Hematopoietic multipotent progenitor cell treated with erythropoietin and hydrocortisone succinate and interleukin-3 and kit ligand, for 4 days (in vitro differentiated cells): ENCODE measurements at places on chromosomes 3 and 15.

DNA sequence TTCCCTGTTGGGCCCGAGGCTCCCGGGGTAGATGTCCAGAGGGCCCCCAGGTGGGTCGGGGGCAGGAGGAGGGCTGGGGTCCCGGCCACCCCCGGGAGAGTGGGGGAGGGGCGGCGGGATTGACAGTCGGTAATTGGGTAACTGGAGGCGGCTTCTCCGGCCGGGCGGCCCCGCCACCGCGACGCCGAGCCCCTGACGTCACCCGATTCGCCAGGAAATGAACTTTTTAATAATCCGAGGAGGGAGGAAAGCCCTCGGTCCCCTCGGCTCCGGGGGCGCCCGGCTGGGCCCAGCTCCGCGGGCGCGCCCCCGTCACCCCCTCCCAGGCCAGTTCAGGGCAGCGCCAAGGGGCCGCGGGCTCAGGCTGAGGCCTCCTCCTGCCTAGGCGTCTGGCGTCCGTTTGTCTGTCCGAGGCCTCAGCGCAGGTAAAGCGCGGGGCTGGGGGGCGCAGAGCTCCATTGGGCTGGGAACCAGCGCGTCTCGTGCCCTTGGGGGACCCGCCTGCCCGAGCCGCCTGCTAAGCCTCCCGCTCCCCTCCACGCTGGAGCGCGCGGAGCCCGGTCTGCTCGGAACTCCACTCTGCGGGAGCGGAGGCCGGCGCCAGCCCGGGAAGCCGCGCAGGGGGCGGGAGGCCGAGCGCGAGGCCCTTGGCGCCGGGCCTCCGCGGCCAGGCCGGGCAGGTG is 3.9 kb downstream of the GATA2 start:
- peak; percentile 88 for DNase-seq

GRCh38 chr3:130383424-130383823 is 38.0 kb downstream of the COL6A5 start:
- no peak for DNase-seq

- DNase-seq = no peak
Observed at GRCh38 chr3:127445581-127446343, 144.8 kb downstream of the TPRA1 start.

GRCh38 chr3:128459461-128459820 is 7.2 kb downstream of the DNAJB8 start:
- no peak for DNase-seq

DNA sequence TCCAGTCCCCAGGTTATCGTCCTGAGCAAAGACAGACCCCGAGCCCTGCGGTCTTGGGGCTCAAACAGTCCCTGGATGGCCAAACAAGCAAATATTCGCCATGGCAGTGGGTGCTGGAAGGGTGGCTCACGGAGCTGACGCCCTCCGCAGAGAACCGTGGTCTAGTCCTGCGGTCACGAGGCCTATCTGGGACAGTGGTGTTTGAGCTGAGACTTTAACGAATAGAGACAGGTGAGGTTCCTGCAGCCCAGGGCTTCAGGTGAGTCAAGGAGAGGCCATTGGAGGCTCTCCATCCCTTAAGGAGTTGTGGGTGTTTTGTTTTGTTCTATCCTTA is 399 bp upstream of the SUCLG2 start:
- no peak for DNase-seq

- no peak for DNase-seq
Observed at GRCh38 chr15:85455891-85456290, 75.5 kb downstream of the AKAP13 start.
